Esophagus squamous epithelium (tissue), 5 donors: ENCODE measurements at places on chromosomes 11 and 22. TPM values are rescaled to one million over a fixed set of nuclear protein-coding genes. Genes with fewer than 3 reads are reported as not detected.

TRIM66 gene
- 4.5 TPM for total RNA-seq

TRPM5 gene
- total RNA-seq: not detected

DNA sequence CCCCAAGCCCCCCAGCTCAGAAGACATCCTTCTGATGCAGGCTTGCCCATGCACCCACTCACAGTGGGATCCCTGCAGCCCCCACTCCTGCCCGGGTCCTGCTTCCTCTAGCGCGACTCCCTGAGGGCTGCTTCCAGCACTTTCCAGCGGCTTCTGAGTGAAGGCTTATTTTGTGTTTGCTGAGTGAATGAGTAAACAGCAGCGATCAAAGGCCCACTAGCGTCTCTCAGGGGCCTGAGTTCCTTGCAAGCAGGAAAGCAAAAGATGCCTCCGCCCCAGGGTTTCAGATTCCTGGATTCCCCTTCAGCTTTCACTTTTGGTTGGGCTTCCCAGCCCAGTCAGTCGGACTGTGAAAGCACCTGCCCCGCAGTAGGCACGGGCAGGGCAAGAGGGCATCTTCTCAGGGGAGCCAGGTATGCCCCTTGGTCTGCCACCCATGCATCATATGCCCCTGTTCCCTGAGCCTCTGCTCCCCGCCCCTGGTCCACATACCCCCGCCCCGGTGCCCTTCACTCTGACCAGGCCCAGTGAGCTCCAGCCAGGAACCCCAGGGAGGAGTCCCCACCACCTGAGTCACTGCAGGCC is 9.2 kb downstream of the FADD start:
- DNase-seq: no peak

GRCh38 chr11:46894961-46895360 is 23.4 kb downstream of the LRP4 start:
- DNase-seq: no peak

- no peak for DNase-seq
Observed at GRCh38 chr11:44611088-44611487, 45.6 kb downstream of the CD82 start.

GRCh38 chr22:27207907-27208306 is 550.5 kb downstream of the MIAT start:
- no peak for DNase-seq

PDGFB gene
- 1.2 TPM for total RNA-seq

GRCh38 chr11:44446996-44447771 is 118.3 kb upstream of the CD82 start:
- no peak for DNase-seq

GRCh38 chr22:49787861-49788260 is 39.8 kb downstream of the BRD1 start:
- DNase-seq: no peak

PRRG4 gene
- total RNA-seq: 48.1 TPM

GRCh38 chr22:26416670-26417276 is 12.3 kb upstream of the ASPHD2 start:
- DNase-seq: no peak

DNA sequence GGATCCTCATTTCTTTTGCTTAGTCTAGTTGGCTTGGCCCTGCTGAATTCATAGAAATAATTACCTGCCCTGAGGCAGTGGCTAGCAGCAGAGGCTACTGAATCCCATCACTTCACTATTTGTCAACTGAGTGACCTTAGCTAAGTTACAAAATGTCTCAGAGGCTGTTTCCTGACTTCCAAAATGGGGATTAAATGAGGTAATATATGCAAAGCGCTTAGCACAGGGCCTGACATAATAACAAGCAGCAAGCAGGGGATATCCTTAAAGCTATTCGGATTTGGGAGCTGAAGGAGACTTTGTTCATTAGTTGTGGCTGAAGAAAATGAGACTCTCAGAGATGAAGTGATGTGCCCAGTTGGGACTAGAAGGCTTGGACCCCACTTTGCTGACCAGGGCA is 2.8 kb downstream of the NRGN start:
- no peak for DNase-seq

- DNase-seq: no peak
Observed at GRCh38 chr11:24589064-24589463, 92.2 kb downstream of the LUZP2 start.

DNA sequence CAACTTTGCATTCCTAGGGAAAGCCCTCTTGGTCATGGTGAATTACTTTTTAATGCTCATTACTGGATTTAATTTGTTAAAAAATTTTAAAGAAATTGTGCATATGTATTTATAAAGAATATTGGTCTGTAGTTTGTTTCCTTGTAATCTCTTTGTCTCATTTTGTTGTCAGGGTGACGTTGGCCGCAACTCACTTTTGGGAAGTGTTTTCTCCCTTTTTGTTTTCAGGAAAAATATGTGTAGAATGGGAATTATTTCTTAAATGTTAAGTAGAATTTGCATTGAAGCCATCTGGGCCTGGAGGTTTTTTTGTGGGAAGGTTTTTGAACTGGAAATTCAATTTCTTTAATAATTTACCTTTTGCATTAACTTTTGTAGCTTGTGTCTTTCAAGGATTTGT is 149.1 kb downstream of the UVRAG start:
- no peak for DNase-seq

GRCh38 chr22:42688241-42689211 is 32.1 kb downstream of the A4GALT start:
- DNase-seq: no peak

GRCh38 chr22:22847241-22847640 is 40.4 kb upstream of the IGLL5 start:
- no peak for DNase-seq
